ENCODE measurements at places on chromosomes 1 and 21.

- DNase-seq, result no peak
Measured at GRCh38 chr1:22848405-22848804, 124.3 kb downstream of the LACTBL1 start.

- DNase-seq, result no peak
Measured at GRCh38 chr1:55185832-55186231, 29.3 kb downstream of the USP24 start.

GRCh38 chr21:14592296-14593000, 46.3 kb upstream of the SAMSN1 start:
- DNase-seq, result no peak

DNA sequence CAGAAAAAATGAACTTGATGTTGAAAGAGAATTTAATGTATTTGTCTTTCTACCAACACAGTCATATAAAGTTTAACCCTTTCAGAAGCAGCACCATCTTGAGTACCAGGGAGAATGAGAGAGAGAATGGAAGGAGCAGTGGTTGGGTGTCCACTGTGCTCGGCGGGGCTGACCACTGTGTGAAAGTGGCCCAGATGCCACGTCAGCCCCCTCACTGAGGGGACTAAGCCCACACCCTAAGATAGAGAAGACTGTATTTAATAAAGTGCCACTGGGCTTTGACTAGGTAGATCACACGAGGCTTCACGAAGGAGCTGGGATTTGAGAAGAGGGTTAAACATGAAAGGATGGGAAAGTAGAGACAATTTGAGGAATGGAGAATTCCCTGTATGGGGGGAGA, 31.2 kb downstream of the BATF3 start:
- no peak for DNase-seq

DNA sequence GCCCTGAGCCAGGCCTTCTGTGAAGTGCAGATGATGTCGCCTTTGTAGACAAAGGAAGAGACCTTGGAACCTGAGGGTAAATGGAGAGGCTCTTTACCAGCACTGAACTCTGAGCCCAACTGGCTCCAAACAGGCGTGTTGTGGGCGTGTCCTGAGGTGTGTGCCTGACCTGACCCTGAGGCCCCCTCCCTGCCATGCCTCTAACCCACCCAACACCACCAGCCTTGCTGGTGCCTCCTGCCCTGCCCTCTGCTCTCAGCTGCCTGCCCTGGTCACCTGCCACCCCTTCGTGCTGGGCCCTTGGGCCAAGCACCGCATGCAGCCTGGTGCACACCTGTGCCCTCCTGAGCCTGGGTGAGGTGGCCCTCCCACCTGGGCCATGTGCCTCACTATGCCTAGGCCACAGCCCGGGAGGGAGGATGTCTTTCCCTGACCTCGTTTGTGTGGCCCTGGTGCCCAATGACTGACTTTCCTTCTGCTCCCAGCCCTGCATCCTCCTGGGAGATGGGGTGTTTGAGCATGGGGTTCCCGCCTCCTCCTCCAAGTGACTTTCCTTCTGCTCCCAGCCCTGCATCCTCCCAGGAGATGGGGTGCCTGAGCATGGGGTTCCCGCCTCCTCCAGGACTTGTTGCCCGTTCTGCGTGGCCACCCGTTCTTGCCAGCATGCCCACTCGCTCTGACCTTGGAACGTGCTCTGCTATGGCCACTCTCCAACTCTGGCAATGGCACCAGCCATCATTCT, 157.0 kb downstream of the PCBP3 start:
- DNase-seq, result no peak

- no peak for DNase-seq
Measured at GRCh38 chr1:20078171-20078651, 8.2 kb downstream of the PLA2G5 start.

DNA sequence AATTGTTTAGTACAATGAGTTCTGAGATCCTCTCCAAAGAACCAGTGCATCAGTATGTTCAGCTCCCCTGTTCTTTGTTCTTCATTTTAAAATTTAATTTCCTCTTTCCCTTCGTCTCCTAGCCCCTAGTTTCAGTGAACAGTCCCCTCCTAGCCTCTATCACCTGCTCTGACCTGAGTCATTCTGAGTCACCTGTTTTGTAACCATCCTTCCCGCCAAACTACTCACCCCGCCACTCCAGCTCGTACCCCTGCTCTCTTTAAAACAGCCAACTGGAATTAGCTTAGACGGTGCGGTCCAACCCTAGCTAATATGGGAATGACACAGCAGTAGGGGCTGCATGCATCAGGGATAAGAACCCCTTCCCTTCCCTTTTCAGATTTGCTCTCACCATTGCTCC, 16.8 kb upstream of the ERVH48-1 start:
- DNase-seq, result no peak

DNA sequence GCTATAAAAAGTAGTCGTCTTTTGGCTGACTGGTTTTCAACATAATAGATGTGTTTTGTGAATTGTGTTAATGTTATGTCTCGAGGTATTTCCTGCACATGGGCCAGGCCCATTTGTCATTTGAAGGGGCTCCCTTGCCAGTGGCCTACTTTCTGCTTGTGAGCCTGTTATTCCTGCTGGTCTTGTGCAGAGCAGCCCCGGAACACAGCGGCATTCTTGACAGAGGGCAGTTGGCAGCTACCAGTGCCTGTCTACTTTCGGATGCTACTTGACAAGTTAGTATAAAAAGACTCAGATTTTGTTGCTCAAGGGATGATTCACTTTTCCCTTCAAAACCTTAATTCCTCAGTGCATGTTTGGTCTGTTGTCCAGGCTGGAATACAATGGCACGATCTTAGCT, 28.5 kb downstream of the PGM1 start:
- DNase-seq, result no peak

DNA sequence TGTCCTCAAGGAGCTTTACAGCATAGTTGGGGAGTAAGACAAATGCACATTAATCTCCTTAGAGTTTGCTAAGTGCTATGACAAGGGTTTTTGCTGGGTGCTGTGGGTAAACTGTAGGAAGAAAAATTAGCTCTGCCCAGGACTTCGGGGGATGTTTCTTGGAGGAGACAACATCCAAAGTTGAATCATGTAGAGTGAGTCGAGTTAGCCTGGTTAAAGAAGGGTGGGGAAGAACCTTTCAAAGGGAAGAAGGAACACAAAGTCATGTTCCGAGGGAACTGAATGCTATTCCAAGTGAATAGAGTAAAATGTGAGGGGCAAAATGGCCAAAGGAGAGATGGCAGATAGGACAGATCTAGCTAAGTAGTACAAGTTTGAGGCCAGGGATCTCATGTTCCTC, 17.1 kb downstream of the SPRTN start:
- DNase-seq, result no peak

GRCh38 chr1:6234502-6235295, 1.1 kb downstream of the ICMT start:
- DNase-seq, result no peak

DNA sequence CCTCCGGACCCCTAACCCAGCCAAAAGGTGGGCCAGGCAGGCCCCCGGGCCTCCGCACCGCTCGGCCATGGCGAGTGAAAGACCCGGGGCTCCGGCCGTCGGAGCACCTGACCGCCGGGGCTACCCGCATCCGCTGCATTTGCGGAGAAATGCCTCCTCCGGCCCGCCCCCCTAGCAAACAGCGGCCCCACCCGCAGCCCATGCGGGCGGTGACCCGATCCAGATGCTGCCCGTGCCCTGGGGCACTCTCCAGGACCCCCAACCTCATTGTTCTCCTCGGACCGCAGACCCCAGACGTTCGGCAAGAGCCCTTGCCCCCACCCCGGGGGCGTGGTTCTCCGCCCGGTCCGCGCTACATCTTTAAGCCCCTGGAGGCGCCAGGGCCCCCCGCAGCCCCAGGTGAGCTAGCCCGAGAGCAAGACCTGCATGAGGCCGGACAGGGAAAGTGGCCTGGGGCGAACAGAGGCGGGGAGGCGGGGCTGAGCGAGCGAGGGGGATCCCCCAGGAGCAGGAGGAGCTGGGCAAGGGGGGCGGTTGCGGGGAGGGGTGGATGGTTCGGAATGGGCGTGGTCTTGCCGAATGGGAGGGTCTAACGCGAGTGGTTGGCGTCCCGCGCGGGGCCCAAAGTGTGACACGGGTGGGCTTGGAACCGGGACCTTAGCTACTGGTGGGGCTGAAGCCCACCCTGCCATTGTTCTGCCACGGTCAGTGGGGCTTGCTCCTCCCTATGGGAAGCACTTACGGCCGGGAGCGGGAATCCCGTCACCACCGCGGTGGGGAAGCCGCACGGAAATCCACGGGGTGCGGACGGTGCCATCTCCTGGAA, 6.3 kb upstream of the CRYBG2 start:
- peak; percentile 23 for DNase-seq

DNA sequence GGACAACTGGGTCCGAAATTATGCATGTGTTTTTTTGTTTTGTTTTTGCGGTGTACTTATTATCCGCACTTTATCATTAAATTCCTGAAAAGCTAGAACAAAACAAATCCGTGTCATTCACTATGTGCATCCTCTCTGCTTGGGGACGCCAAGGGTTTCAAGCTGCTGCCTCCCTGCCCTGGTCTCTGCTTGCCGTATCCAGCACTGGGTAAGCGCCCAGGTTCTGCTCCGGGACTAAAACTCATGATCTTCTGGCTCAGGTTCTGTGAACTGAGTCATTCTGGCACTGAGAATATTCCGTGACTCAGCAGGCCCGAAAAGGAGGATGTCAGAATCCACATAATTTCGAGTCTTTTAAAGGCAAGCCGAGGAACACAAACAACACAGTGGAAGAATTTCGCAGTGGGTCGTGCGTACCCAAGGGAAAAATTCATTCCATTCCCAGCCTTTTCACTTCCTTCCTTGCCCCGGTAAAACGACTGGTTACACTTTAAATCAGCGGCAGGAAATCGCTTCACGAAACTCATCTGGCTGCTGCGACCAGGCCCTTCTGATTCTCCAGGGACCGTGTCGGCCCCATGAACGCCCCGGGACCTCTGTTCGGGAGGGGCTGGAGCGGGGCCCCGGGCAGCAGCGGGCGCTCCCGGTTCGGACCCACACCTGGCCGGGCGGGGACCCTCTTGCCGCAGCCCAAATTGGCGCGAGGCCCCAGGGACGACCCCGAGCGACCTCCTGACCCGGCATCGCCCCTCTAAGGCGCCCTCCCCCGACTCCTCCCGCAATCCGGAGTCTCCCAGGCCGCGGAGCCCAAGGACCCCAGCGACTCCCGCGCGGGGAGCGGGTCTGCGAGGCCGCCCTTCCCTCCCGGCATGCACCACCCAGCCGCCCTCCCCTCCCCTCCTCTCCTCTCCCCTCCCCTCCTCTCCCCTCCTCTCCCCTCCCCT, 746 bp upstream of the LAMC1 start:
- DNase-seq, result peak; percentile 10

DNA sequence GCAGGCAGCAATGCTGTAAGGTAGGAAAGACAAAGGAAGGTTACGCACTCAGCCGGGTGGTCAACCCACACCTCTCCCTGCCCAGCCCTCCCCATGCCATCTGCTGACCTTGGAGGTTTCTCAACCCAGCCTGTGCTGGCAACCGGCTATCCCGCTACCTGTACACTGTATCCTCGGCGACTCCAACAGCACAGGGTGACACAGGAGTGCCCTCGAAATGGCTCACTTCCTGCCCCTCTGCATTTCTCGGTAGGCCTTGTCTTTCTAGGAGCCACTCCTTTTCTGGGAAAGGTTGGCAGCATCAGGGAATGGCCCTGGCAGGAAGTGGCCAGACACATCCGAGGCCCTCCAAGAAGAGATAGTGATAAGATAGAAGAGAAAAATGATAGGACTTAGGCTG, 124.0 kb downstream of the PROX1 start:
- no peak for DNase-seq

DNA sequence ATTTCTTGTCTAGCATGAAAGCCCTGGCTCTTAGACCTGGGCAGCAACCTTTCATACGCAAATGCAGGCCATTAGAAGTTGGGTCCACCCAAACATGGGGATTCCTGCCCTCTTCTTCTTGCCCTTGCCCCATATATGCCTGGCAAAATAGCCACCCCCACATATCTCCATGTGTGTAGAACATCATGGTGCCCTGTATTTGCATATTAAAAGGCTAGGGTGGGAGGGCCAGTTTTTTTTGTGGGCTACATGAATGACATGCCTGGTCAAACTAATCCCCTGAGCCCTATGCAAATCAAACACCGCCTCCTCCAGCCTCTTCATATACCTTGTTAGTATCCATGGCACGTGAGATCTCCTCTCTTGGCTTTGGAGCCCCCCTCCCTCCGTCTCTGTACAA, 24.7 kb downstream of the MFSD2A start:
- no peak for DNase-seq

- no peak for DNase-seq
Measured at GRCh38 chr1:186113461-186113860, 261.6 kb downstream of the TPR start.

DNA sequence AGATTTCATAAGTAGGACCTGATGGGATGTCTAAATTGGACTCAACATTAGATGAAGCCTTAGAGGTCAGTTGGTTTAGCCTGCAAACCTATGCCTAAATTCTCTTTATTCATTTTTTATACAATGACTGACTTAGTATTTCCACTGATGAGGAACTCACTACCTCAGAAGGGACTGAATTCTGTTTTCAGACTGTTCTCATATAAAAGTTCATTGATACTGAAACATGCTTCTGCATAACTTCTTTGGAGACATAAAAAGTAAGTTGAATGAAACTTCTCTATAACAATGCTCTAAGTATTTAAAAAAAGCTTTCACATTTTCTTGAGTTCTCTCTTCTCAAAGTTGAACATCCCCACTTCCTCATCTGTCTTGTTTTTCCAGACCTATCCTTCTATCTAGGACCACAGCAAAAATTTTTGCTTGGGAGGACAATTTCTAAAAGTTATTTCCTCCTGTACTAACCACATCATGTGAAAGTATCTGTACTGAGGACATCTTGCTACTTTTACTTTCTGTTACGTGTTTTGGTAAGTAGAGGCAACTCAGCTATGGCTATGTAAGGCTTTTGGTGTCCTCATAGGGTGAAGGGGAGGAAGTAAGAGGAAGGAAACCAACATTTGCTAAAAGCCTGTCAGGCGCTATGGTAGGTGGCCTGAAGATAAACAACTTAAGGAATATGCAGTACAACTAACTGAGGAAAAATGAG, 64.1 kb downstream of the USP24 start:
- no peak for DNase-seq

GRCh38 chr21:42478504-42478903, 17.5 kb downstream of the RSPH1 start:
- DNase-seq, result no peak

DNA sequence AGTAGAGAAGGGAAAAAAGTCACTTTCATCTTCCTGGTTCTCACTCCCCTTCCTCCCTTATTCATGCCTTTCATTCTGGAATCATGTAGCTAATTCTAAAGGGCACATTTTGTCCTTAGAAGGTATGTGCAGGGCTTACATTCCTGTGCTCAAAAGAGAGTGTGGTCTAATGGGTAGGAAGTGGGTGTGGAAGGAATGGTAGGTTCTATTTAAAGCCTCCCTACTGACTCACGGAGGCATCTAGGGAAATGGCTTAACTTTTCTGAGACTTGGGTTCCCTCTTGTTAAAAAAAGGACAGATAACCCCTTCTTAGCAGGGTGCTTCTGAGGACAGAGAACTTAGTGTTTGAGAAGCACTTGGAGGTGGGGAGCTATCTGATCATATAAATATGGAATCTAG, 249.3 kb upstream of the DUSP10 start:
- no peak for DNase-seq

All from activated CD4-positive, alpha-beta T cell treated with anti-CD3 and anti-CD28 coated beads for 24 hours (primary cell).